Activated T-helper 9 cell treated with anti-CD3 and anti-CD28 coated beads, Interleukin-2, amount 50 U/mL, for 16 hours (primary cell): ENCODE measurements at places on chromosomes 2 and 18.

DNA sequence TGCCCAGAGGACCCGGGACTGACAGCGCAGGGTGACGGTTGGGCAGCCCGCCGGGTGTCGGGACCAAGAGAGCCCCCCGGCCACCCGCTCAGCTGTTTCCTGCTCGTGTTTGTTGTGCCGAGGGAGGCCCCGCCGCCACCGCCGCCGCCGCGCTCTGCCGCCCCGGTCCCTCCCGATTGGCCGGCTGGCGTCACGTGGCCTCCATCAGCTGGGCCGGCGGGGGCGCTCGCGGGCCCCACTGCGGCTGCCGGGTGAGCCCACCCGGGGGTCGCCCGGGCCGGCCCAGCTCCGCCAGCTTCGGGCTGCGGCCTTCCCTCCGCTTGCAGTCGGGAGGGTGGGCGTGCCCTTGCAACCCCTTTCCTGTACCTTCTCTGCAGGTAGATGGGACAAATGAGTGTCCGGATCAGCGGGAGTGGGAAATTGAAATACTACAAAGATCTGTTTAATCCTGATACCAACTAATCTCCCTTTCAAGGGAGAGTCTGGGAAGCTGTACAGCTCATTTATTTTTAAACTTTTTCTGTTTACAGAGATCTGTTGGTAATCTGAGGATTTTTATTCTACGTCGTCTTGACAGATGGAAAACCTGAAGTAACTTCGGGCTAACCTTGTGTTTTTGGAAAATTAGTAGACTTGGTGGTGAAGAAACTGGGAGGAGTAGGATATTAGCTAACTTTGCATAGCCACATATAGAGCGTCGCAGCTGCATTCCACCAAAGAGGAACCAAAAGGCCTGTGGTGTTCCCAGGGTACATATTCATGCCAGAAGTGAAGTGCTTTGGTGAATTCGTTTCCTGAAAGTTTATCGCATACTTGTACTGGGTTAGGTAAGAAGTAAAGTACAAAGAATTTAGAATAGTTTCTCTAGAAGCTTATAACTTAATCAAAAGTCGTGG lies 1.2 kb downstream of the YPEL5 start:
- peak; percentile 68 for DNase-seq

GRCh38 chr2:169131587-169132512 lies 62.5 kb downstream of the DHRS9 start:
- no peak for DNase-seq

GRCh38 chr2:240640939-240641338 lies 15.7 kb downstream of the GPR35 start:
- DNase-seq: no peak

- DNase-seq: no peak
Observed at GRCh38 chr2:70123051-70123828, 36.0 kb downstream of the PCBP1 start.

- no peak for DNase-seq
Observed at GRCh38 chr18:23761941-23762340, 72.7 kb downstream of the LAMA3 start.

- DNase-seq: no peak
Observed at GRCh38 chr2:88416016-88416663, 36.4 kb downstream of the FOXI3 start.

GRCh38 chr18:6682437-6683111 lies 46.9 kb upstream of the ARHGAP28 start:
- no peak for DNase-seq

GRCh38 chr2:72148837-72149555 lies 1.3 kb upstream of the CYP26B1 start:
- DNase-seq: no peak

DNA sequence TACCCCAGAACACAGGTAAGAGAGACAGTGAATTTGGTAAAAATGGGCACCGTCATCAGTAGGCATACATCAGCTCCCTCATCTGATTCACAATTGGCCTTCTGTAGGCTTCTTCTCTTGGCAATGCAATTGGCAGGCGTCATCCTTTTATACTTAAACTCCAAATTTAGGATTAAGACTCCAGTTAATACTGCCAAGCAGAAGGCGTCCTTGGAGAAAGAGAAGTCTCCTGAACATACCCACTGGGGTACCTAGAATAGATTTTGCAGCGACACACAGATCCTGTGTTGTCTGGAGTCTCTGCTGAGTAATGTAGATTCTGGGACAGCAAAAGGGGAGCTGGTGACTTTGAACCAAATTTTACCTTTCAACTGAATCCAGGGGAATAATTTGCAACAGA lies 592 bp upstream of the METAP1D start:
- DNase-seq: no peak

GRCh38 chr2:212854771-212855170 lies 296.6 kb downstream of the IKZF2 start:
- DNase-seq: no peak

- DNase-seq: no peak
Observed at GRCh38 chr2:47344890-47345589, 57.9 kb upstream of the MSH2 start.
